ENCODE measurements at places on chromosomes 6 and 20. TPM values are rescaled to one million over a fixed set of nuclear protein-coding genes. Genes with fewer than 3 reads are reported as not detected.

HLA-DRB5 gene
- not detected for total RNA-seq

WFDC5 gene
- total RNA-seq: not detected

ZNF165 gene
- 0.91 TPM for total RNA-seq

DNA sequence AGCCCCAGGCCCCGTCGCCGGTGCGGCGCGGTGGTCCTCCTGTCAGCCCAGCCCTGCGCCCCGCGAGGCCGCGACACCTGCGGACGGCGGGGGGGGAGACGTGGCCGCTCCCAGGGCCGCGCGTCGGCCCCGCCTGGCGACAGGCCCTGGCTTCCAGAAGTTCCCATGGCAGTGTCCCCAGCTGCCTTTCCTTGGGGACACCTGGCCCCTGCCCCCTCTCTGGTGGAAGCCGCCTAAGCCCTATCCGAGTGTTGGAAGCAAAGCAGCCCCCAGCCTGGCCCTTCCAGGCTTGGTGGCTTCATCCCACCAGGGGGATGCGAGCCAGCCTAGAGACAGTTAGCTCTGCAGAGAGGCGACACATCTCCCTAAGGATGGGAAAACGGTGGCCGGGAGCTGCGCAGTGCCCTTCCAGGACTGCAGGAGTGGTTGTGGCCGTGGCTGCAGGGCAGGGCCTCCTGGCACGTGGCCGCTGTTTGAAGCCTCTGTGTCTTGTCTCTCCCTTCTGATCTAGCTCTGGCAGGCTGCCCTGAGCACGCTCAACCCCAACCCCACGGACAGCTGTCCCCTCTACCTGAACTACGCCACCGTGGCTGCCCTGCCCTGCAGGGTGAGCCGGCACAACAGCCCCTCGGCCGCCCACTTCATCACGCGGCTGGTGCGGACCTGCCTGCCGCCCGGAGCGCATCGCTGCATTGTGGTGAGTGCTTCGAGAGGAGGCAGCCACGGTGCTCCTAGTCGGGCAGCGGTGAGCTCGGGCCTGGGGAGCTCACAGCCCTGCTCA is 816 bp downstream of the NPEPL1 start:
- peaks cover 15% of the 10 kb centered on the region for H3K4me1 ChIP-seq
- H3K36me3 ChIP-seq: peaks cover 3% of the 10 kb centered on the region
- H3K27me3 ChIP-seq: no peaks in the 10 kb centered on the region
- H3K27ac ChIP-seq: no peak overlapping the region

- H3K4me1 ChIP-seq: peaks cover 33% of the 10 kb centered on the region
- no peak overlapping the region for H3K27ac ChIP-seq
- peaks cover 5% of the 10 kb centered on the region for H3K36me3 ChIP-seq
- DNase-seq: no peak
- H3K4me3 ChIP-seq: peak overlapping the region; percentile 65
These were observed 1.6 kb downstream of the DHX35 start for GRCh38 chr20:38963745-38964144.

GRCh38 chr6:28977341-28978132 is 27.6 kb downstream of the ZNF311 start:
- peak overlapping the region; percentile 81 for H3K4me3 ChIP-seq
- DNase-seq: no peak
- no peak overlapping the region for H3K27ac ChIP-seq
- peaks cover 27% of the 10 kb centered on the region for H3K4me1 ChIP-seq

DNA sequence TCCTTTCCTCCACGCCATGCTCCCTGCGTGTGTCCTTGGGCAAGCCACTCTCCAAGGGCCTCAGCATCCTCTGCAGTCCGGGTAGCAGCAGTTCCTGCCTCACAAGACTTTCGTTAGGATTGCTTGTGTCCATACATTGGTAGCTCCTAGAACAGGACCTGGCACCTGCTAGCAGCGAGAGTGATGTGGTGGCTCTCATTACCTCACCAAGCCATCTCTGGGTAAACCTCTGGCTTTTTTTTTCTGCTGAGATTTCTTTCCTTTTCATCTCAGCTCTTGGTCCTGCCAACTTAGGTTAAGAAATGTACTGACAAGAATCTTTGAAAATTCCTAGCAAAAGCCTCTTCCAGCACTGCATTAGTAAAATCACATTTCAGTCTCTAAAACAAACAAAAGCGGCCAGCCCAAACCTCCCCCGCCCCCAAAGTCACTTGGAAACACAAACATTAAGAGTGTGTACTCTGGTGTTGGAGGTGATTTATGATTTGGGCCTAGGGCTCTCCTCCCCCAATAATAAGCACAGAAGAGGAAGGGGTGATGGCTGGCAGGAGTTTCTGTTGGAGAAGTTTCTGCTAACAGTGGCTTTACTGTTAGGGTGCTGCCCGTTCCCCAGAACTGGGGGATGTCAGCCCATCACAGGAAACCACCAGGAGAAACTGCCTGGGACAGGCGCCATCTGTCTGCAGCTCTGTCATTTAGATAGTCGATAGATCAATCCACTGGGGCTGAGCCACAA is 199.2 kb downstream of the CD83 start:
- peaks cover 23% of the 10 kb centered on the region for H3K4me1 ChIP-seq
- no peaks in the 10 kb centered on the region for H3K36me3 ChIP-seq
- H3K27ac ChIP-seq: no peak overlapping the region
- DNase-seq: no peak
- no peaks in the 10 kb centered on the region for H3K27me3 ChIP-seq
- H3K4me3 ChIP-seq: no peak overlapping the region

DNA sequence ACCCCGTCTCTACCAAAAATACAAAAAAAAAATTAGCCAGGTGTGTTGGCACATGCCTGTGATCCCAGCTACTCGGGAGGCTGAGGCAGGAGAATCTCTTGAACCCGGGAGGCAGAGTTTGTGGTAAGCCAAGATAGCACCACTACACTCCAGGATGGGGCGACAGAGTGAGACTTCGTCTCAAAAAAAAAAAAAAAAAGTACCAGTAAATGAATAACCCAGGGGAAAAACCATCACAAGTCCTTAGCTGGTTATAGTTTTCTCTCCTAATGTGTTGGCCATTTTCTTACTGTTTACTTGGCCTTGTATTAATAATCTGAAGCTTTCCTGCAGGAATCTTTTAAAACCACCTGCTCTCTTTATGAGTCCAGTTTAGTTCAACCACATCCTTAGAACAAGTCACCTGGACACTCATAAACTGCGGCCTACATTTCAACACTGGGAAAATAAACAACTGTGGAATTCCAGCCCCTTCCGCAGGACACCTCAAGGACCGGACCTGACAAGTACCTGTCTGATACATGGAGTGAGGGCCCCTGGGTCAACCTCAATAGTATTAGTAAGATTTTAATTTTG is 102.6 kb downstream of the ATP9A start:
- peaks cover 2% of the 10 kb centered on the region for H3K36me3 ChIP-seq
- no peak overlapping the region for H3K4me3 ChIP-seq
- no peak for DNase-seq
- H3K27me3 ChIP-seq: no peaks in the 10 kb centered on the region

- no peaks in the 10 kb centered on the region for H3K36me3 ChIP-seq
- peaks cover 42% of the 10 kb centered on the region for H3K4me1 ChIP-seq
- H3K27ac ChIP-seq: no peak overlapping the region
- no peaks in the 10 kb centered on the region for H3K27me3 ChIP-seq
- DNase-seq: no peak
These were observed 1.6 kb downstream of the SAMD10 start for GRCh38 chr20:63977739-63978276.

- H3K4me1 ChIP-seq: no peaks in the 10 kb centered on the region
- no peak overlapping the region for H3K27ac ChIP-seq
- H3K36me3 ChIP-seq: peaks cover 6% of the 10 kb centered on the region
- H3K4me3 ChIP-seq: no peak overlapping the region
- no peaks in the 10 kb centered on the region for H3K27me3 ChIP-seq
- no peak for DNase-seq
These were observed 26.0 kb upstream of the CRIP3 start for GRCh38 chr6:43334466-43335095.

- peaks cover 19% of the 10 kb centered on the region for H3K4me1 ChIP-seq
- H3K36me3 ChIP-seq: peaks cover 10% of the 10 kb centered on the region
These were observed 111.3 kb downstream of the SIM1 start for GRCh38 chr6:100353276-100354015.

GRCh38 chr6:121183742-121184141 is 150.5 kb downstream of the TBC1D32 start:
- peaks cover 8% of the 10 kb centered on the region for H3K36me3 ChIP-seq
- no peaks in the 10 kb centered on the region for H3K4me1 ChIP-seq
- no peak overlapping the region for H3K27ac ChIP-seq
- H3K4me3 ChIP-seq: no peak overlapping the region
- no peaks in the 10 kb centered on the region for H3K27me3 ChIP-seq

DNA sequence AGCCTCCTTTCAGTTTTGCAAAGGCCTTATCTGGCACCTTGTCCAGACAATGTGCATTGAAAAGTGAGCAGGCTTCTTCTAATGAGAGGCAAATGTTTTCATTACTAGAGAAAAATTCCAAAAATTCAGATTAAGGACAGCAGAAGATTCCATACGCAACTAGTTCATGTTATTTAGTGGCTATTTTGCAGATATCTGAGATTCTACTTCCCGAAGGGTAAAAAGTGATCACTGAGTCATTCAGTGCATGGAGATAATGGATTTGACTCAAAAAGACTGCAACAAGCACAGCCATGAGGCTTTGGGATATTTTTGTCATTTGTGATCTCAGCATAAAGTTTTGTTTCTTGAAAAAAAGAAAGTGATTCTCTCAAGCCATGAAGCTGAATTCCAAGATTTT is 29.9 kb downstream of the METTL24 start:
- peaks cover 26% of the 10 kb centered on the region for H3K4me1 ChIP-seq
- H3K27ac ChIP-seq: no peak overlapping the region
- H3K27me3 ChIP-seq: no peaks in the 10 kb centered on the region
- no peak overlapping the region for H3K4me3 ChIP-seq

DNA sequence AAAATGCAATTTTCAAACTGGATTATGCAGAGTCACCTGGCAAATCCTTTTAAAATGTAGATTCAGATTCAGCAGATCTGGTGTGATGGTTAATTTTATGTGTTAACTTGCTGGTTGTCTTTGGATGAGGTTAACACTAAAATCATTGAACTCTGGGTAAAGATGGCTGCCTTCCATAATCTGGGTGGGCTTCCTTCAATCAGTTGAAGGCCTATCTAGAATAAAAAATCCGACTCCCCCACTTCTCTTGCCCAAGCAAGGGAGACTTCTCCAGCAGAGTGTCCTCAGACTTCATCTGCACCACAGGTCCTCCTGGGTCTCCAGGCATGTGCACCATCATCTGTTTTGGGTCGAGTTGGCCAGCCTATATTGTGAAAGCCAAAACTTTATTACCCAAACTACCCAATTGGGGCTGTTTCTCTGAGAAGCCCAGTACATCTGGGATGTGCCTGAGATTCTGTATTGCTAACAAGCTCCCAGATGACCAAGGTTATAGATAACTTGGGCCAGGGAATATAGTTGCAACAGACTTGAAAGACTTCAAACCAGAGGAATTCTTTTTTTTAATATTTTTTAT is 1.6 kb upstream of the SLC17A5 start:
- peak overlapping the region; percentile 74 for H3K4me3 ChIP-seq
- no peak for DNase-seq
- no peaks in the 10 kb centered on the region for H3K27me3 ChIP-seq
- H3K4me1 ChIP-seq: peaks cover 25% of the 10 kb centered on the region
- H3K27ac ChIP-seq: no peak overlapping the region

DNA sequence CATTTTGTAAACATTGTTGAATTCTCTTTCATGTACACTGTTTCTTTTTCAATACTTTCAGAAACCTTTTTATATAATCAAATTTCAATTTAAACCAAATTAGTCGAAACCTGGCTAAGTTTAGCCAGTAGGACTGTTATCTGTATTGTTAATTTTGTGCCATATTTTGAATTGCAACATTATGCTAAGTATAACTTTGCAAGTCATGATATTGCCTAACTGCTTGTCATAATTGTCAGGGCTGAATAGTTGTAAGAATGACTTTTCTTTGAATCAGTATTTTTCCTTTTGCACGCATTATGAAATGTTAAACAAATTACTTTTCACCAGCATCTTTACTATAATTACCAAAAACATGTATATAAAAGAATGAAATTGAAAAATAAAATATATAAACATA is 82.7 kb downstream of the SAMD3 start:
- H3K4me1 ChIP-seq: peaks cover 5% of the 10 kb centered on the region
- H3K27me3 ChIP-seq: no peaks in the 10 kb centered on the region
- peaks cover 28% of the 10 kb centered on the region for H3K36me3 ChIP-seq
- no peak overlapping the region for H3K4me3 ChIP-seq
- DNase-seq: no peak

DNA sequence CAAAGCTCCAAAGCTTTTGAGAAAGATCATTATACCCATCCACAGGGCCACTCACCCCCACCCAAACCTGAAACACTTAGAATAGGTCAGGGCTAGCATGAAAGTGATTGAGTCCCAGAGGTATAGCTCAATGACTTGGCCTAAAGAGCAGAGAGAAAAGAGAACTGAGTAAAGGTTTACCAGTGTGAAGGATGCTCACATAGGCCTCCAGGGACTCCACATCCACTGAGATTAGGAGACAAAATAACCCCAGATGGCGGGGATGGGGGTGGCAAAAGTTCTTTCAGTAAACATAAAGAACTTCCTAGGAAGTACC is 12.2 kb downstream of the SAYSD1 start:
- no peaks in the 10 kb centered on the region for H3K4me1 ChIP-seq
- no peak for DNase-seq
- no peaks in the 10 kb centered on the region for H3K27me3 ChIP-seq
- H3K4me3 ChIP-seq: no peak overlapping the region
- H3K36me3 ChIP-seq: peaks cover 18% of the 10 kb centered on the region

DNA sequence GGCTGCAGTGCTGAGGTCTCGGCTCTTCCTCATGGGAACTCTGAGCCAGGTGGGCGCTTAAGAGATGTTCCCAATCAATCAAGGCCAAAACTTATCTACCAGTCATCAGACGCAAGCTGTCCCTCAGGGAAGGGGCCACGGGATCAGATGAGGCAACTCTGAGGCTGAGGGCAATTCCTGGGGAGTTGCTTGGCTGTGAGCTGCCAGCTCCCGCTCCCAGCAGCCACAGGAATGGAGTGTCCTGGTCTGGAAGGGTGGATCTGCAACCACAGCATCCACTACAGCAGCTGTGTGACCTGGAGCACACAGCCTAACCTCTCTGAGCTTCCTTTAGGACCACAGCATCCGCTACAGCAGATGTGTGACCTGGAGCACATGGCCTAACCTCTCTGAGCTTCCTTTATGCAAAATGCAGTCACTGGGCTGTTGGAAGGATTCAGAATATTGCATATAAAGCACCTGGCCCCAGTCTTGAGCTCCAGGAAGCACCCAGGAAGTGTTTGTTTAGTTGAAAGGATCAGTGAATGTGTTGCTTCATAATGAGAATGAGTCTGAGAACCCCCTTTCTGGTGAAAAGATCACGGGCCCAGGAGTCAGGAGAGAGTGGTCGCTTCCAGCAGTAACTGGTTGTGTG is 60.9 kb downstream of the TFAP2C start:
- peaks cover 6% of the 10 kb centered on the region for H3K4me1 ChIP-seq
- H3K27me3 ChIP-seq: peaks cover 9% of the 10 kb centered on the region
- no peak overlapping the region for H3K27ac ChIP-seq

DNA sequence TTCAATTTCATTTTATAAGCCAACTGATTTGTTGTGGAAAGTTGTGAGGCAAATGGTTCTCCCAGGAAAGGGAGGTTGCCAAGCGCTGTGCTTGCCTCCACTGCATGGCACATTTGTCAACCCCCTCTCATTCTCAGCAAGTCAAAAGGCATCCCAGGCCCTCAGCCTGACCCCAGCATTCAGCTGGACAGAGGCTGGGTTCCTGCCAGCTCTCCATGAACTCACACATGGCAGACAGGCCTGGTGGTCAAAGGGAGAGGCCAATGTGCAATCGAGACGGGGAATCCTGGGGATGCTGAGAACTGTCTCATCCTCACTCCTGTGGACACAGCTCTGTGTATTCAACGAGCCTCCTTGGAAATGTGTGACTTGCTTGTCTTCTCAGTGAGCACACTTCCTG is 106.0 kb upstream of the CDH4 start:
- DNase-seq: no peak
- H3K4me3 ChIP-seq: no peak overlapping the region
- no peak overlapping the region for H3K27ac ChIP-seq

All from neural crest cell (in vitro differentiated cells).